EH (cell line): ENCODE measurements at places on chromosomes 12 and 14.

DNA sequence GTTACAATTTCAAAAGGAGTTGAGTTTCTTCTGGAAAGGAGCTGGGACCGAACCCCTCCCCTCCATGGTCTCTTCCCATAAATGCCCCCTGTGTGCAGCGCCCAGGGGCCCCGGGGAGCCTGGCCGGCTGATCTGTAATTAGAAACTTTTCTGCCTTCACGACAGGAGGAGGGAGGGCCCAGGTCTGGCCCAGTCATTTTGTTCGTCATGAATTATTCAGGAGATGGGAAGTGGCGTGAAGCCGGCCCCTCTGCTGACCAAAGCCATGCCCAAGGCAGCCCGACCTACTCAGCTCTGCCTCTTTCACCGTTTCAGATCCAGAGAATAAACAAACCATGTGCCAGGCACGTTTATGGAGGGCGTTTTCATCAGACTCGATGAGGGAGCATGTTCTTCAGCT lies 33.3 kb upstream of the MSI1 start:
- peak; percentile 18 for DNase-seq

DNA sequence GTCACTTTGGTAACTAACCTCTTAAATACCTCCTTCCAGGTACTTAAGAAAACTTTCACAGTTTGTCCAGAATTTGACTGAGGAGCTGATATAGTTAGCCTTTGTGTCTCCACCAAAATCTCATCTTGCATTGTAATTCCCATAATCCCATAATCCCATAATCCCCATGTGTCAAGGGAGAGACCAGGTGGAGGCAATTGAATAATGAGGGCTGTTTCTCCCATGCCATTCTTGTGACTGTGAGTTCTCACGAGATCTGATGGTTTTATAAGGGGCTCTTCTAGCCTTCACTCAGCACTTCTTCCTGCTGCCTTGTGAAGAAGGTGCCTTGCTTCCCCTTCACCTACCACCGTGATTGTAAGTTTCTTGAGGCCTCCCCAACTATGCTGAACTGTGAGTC lies 7.8 kb upstream of the NOVA1 start:
- DNase-seq, result no peak

GRCh38 chr12:52522346-52523011 lies 2.3 kb upstream of the KRT5 start:
- DNase-seq, result peak; percentile 72

- DNase-seq, result no peak
Observed at GRCh38 chr12:81874166-81874565, 115.0 kb upstream of the PPFIA2 start.

- peak; percentile 14 for DNase-seq
Observed at GRCh38 chr14:88975043-88975830, 150.8 kb downstream of the TTC8 start.

DNA sequence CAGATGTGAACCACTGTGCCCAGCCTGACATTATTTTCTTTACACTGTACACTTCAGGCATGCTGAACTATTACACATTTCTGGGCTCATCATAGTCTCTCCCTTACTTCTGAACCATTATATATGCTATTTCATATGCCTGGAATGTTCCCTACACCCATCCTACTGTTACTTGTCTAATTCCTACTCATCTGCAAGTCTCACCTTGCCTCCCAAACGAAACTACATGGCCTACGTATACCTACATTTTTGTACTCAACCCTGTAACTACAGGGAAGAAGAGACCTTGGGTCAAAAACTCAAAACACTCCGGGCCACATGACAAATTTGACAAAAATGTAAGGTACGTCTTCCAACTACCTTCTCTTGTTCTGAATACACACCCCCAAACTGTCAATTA lies 9.5 kb upstream of the EEA1 start:
- no peak for DNase-seq

DNA sequence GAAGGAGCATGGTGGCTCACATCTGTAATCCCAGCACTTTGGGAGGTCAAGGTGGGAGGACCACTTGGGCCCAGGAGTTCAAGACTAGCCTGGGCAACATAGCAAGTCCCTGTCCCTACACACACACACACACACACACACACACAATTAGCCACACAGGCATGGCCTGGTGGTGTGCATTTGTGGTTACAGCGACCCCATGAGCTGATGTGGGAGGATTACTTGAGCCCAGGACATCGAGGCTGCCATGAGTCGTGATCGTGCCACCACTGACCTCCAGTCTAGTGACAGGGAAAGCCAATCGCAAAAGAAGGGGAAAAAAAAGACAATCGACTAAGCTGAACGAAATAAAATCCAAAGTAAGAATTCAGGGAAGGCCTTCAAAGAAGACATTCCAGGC lies 67.9 kb downstream of the TBX3 start:
- no peak for DNase-seq

DNA sequence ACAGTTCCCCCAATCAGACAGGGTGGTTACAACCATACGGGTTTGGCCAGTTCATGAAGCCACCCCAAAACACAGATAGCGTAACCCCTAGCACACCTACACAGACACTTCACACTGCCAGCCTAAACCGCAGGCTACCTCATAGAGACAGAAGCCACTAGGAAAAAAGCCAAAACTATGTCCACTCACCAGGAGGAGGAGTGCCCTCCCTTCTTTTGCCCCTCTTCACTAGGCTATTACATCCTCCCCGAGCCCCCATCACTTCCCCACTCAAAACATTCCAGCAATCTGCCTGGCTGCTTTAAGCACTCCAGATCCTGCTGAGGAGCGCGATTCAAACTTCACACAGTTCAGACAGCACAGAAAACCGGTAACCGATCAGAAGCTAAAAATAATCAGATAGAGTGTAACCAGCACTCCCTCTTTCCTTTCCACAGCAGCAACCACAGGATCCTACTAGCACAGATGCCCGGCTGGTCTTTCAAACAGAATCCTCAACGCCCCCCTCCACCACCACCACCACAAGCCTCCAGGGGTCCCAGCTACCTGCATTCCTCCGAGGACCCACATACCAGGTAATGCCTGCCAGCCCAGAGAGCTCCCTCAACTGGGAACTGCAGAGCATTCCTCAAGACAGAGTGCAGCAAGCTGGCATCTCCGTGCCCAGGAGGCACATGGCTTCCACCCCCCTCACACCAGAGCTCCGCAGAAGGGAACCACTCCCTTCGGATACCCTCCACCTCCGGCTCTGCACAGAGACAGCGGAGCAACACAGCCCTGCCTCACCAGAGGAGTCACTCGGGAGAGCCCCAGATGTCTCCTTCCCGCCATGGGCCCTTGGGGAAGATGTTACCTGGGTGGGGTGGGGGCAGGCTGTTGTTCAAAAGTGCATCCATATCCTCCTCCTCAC lies 1.5 kb downstream of the CHD4 start:
- peak; percentile 52 for DNase-seq
